ENCODE measurements at places on chromosomes 3 and 15. TPM values are rescaled to one million over a fixed set of nuclear protein-coding genes. Genes with fewer than 3 reads are reported as not detected.
A peak's percentile ranks its signal among the peaks of the same experiment; 100 is the strongest.

Gene LAMB2
- total RNA-seq: 450 TPM

Gene ADCY5
- 0.59 TPM for total RNA-seq

DNA sequence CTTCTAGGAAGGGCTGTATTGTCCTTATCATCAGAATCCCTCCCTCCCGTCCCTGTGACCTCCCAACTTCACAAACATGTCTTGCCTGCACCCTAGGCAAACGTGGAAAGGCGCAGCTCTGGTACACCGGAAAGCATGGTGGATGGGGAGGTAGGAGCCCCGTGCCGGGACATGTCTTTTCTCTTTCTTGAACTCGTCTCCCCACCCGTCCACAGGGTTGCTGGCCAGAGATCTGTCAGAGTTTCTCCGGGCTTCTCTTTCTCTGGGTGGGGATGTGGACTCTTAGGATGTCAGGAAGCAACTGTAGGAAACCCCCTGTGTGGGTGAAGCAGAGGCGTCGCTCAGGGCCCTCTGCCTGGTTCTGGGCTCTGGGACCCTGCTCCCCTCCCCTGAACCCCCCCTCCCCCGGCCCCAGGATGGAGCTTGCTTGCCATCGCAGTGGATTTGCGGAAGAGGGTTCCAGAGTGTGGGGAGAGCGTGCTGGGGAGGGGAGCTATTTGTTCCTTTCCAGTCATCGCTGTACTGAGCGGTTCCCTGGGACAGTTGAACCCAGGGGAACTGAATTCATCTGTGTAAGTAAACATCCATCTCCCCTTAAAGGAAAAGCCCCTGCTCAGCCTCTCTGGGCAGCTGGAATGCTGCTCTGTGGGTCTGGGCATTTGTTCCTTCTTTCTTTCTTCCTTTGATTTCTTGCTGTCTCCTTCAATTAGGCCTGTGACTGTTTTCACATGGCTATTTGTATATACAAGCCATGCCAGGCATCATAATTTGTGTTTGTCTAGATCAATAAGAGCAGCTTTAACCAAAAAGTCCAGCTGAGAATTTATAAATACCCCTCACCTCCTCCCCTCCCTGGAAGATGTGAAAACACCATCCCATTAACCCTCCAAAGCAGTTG lies 72.8 kb downstream of the SMAD3 start:
- H3K36me3 ChIP-seq: peaks cover 11% of the 10 kb centered on the region
- no peaks in the 10 kb centered on the region for H3K27me3 ChIP-seq
- H3K4me1 ChIP-seq: peaks cover 90% of the 10 kb centered on the region

DNA sequence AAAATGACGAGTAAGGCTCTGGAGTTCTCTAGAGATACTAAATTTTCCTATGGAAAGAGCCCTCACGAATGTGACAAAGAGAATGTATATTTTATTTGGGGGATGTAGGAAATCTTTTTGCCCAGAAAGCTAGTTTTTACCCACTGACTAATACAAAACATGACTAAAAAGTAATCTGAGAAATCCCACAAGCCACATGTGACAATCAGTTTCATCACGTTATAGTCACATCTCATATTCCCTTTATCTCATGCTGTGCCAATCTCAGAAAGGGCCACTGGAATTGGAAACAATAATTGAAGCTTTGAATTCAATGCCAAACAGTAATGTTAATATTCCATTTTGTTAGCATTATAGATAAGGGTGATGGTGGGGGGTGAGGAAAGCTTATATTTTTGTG lies 509.0 kb upstream of the GOLIM4 start:
- no peak for DNase-seq
- H3K27me3 ChIP-seq: no peaks in the 10 kb centered on the region
- no peaks in the 10 kb centered on the region for H3K4me1 ChIP-seq
- H3K36me3 ChIP-seq: no peaks in the 10 kb centered on the region
- H3K27ac ChIP-seq: no peak overlapping the region

DNA sequence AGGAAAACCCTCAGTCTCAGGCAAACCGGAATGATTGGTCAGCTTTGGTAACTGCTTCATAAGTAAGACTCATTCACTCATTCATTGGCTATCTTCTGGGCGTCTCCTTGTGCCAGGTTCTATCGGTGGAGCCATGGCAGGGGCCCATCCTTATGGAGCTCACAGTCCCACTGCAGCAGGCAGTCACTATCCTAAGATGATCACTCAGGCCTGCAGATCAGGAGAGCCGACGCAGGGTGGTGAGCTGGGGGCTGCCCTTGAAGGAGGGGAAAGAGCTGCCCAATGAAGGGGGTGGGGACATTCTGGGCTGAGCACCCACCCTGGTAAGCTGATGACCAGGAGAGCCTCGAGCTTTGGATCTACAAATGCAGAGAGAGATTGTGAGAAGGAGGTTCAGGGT lies 20.5 kb upstream of the FGD5 start:
- DNase-seq: no peak
- H3K36me3 ChIP-seq: no peaks in the 10 kb centered on the region
- H3K27ac ChIP-seq: no peak overlapping the region

DNA sequence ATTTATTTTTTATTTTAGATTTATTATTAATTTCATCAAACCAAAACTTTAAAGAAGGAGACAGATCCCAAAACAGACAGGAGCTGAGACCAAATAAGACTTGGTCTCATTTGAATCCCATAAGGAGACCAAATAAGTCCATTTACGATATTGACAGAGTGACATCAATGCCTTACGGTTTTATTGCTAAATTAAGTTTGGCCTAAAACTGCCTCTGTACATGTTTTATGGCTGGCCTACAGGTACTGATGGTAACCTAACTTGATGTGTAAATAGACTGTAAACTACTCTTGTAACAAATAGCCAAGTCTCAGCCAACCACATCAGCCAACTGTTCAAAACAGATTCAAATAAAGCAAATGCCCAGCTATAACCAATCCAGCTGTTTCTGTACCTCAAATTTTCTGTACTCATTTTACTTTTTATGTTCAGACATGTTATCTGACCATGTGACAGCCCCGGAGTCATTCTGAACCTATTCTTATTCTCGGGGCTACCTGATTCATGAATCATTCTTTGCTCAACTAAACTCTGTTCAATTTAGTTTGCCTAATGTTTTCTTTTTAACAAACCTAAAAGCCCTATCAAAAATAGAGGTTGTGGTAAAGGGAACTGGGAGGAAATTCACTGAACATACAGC lies 89.4 kb upstream of the CDAN1 start:
- H3K4me3 ChIP-seq: no peak overlapping the region
- no peaks in the 10 kb centered on the region for H3K36me3 ChIP-seq
- H3K27ac ChIP-seq: no peak overlapping the region
- H3K27me3 ChIP-seq: no peaks in the 10 kb centered on the region
- no peak for DNase-seq

DNA sequence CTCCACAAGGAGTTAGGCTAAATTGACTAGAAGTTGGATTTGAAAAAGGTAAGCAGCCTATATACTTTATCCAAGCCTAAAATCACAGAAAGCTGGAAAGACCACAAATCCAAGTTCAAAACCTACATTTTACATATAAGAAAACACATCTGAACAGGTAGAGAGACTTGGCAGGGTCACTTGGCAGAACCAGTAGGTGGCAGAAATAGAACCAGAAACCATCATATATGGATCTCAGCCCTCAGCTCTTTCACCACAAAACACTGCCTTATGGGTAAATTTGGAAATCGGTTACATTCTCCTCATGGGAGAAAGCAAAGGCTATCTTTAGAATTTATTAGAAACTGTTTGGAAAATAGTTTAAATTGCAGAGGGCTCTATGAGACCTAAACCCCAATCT lies 44.2 kb downstream of the MKRN2 start:
- peaks cover 3% of the 10 kb centered on the region for H3K4me1 ChIP-seq
- peaks cover 69% of the 10 kb centered on the region for H3K36me3 ChIP-seq
- no peak for DNase-seq
- H3K27me3 ChIP-seq: no peaks in the 10 kb centered on the region
- no peak overlapping the region for H3K4me3 ChIP-seq

- H3K27me3 ChIP-seq: no peaks in the 10 kb centered on the region
- no peaks in the 10 kb centered on the region for H3K4me1 ChIP-seq
- no peak overlapping the region for H3K4me3 ChIP-seq
- H3K27ac ChIP-seq: no peak overlapping the region
- H3K36me3 ChIP-seq: no peaks in the 10 kb centered on the region
Measured at GRCh38 chr3:40690749-40691451, 166.1 kb downstream of the ZNF621 start.

DNA sequence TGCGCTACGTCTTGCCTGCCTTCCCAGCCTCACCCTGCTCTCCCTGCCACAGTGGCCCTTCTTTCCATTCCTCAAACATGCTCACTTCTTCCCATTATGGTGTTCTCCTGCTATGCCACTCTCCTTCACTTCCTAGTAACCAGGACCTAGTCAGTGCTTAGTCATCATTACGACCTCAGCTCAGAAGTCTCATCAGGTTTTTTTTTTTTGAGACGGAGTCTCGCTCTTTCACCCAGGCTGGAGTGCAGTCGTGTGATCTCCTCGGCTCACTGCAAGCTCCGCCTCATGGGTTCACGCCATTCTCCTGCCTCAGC lies 149.5 kb downstream of the GREM1 start:
- no peaks in the 10 kb centered on the region for H3K27me3 ChIP-seq
- H3K4me3 ChIP-seq: no peak overlapping the region
- H3K36me3 ChIP-seq: peaks cover 3% of the 10 kb centered on the region
- H3K27ac ChIP-seq: peak overlapping the region; percentile 98
- DNase-seq: peak; percentile 72

DNA sequence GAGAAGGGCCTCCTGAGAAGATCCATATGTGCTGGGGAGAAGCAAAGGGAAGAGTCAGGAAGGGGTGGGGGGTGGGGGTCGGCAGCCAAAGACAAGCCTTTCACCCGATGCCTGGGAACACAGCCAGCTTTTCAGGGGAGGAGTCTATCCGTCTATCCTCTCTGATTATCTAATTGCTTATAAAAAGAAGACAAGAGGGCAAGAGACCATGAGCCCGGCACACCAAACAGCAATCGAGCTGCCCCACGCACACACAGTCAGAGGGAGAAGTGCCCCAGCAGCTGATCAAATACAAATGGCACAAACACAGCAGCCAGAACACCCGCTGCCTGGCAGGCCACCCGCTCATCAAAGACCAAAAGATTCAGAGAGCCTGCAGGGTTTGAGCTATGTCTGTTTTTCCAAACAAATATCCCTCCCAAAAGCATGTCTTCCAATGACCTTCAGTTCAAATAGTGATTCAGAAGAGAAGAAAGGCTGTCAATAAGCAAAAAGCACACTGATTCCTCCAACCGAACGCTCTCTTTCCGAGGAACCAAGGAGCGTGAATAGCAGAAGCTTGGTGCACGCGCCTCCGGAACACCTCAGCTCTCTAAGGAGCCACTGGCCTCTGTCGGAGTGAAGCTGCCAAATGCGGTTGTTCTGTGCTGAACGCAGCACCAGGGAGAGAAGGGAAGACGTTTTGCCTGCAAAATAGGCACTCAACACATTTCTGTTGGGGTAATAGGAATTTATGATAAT lies 419.2 kb downstream of the OCA2 start:
- no peak overlapping the region for H3K4me3 ChIP-seq
- H3K4me1 ChIP-seq: no peaks in the 10 kb centered on the region
- H3K36me3 ChIP-seq: no peaks in the 10 kb centered on the region
- DNase-seq: no peak

DNA sequence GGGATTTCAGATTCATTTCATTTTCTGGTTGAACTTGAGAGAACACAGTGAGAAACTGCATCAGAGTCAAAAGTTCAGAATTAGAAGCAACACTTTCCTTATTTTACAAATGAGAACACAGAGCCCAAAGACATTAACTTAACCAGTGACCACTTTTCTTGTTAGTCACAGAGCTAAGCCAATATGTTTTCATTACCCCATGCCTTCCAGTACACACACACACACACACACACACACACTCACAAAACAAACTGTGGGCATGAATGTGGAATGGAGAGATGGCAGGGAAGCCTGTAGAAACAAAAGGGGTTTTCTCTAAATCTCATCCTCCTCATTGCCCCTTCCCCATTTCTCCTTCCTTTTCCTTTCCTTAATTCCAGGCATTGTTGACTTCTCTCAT lies 267.4 kb upstream of the GADL1 start:
- no peaks in the 10 kb centered on the region for H3K27me3 ChIP-seq
- no peaks in the 10 kb centered on the region for H3K36me3 ChIP-seq
- H3K27ac ChIP-seq: no peak overlapping the region
- no peak for DNase-seq

GRCh38 chr3:63279005-63279841 lies 1.1 kb downstream of the SYNPR start:
- no peak overlapping the region for H3K27ac ChIP-seq
- DNase-seq: peak; percentile 29
- H3K27me3 ChIP-seq: peaks cover 17% of the 10 kb centered on the region
- no peaks in the 10 kb centered on the region for H3K36me3 ChIP-seq
- no peaks in the 10 kb centered on the region for H3K4me1 ChIP-seq

DNA sequence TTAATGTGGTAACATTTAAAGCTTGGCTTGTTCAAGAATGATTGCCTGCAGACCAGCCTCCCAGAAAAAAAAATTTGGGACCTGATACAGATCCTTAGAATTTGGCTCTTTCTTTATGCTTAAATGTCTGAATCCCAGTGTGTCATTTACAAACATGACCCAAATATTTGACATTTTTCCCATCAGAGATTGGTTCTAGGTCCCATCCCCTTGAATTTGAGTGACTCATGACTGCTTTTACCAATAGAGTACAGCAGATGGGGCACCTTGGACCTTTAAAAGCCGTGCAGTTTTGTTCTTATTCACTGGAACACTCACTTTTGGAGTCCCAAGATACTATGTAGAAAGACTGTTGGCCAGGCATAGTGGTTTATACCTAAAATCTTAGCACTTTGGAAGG lies 231.6 kb downstream of the ZIC1 start:
- no peaks in the 10 kb centered on the region for H3K4me1 ChIP-seq
- no peaks in the 10 kb centered on the region for H3K36me3 ChIP-seq
- H3K27ac ChIP-seq: no peak overlapping the region
- DNase-seq: no peak
- H3K27me3 ChIP-seq: no peaks in the 10 kb centered on the region

All from osteoblast (primary cell).